IMR-90 (cell line): ENCODE measurements at places on chromosomes 7 and 10.
A peak's percentile ranks its signal among the peaks of the same experiment; 100 is the strongest.

- DNase-seq: no peak
Observed at GRCh38 chr7:93409324-93409723, 165.2 kb downstream of the CALCR start.

GRCh38 chr10:66886848-66887247, 39.0 kb upstream of the LRRTM3 start:
- DNase-seq: no peak

DNA sequence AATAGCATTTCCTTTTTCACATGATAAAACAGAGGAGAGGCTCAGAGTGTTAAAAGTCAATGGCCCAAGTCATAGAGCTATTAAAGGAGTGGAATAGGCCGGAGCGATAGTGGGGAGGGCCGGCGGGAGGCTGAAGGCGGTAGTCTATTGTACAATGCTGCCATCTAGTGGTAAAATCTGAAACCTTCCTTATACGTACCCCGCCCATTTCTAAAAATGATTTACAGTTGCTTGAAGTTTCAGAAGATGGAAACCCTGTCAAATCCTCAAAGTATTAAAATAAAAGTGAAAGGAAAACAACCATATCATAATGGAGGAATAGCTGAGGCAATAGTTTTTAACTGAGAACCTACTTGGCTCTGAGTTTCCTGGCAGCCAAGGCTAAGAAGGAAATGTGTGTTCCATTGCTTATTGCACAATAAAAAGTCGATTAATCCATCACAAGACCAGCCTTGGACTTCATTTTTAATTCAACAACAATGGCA, 209.1 kb downstream of the CCSER2 start:
- peak; percentile 59 for DNase-seq

DNA sequence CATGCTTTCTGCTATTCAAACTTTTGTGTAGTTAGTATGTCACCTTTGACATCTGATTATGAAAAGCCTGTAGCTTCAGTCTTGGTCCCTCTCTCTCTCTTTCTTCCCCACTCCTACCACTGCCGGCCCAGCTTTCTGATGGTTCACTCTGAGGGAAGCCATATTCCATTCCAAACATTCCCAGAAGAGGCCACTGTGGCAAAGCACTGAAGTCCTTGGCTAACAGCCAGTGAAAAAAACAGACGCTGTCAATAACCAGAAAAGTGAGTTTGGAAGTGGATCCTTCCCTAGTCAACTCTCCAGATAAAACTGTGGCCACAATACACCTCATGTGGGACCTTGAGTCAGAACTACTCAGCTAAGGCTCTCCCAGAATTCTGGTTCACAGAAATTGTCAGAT, 950.7 kb upstream of the PHF14 start:
- DNase-seq: no peak

GRCh38 chr7:106814887-106815286, 50.2 kb upstream of the PIK3CG start:
- no peak for DNase-seq

- DNase-seq: no peak
Observed at GRCh38 chr10:22460531-22461403, 115.5 kb downstream of the SPAG6 start.

GRCh38 chr7:1330801-1331425, 98.2 kb downstream of the UNCX start:
- no peak for DNase-seq

GRCh38 chr7:6154542-6155404, 117.7 kb downstream of the CYTH3 start:
- DNase-seq: no peak

GRCh38 chr7:44060091-44060947, 5.0 kb downstream of the PGAM2 start:
- no peak for DNase-seq

DNA sequence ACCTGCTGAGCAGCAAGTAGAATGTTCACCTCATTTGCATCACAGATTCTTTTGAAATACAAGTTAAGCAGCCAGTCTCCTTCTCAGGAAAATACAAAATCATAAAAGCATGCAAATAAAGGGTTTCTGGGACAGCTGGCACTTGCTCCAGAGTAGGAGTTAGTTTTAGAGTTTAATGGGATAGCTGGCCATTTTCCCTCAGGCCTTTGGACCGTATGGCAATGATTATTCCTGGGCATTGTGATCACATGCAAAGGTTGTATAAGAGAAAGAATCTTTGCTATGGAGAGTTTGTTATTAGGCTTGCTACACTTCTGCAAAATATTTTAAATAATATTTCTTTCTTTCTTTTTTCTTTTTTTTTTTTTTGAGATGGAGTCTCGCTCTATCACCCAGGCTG, 240.8 kb downstream of the CDK14 start:
- DNase-seq: no peak

- peak; percentile 75 for DNase-seq
Observed at GRCh38 chr7:26853788-26854393, 10.5 kb downstream of the SKAP2 start.

GRCh38 chr7:115827305-115828045, 203.1 kb downstream of the TFEC start:
- no peak for DNase-seq

GRCh38 chr10:53379956-53380355, 607.4 kb upstream of the MBL2 start:
- DNase-seq: no peak

- no peak for DNase-seq
Observed at GRCh38 chr10:113086282-113086681, 136.2 kb downstream of the TCF7L2 start.

DNA sequence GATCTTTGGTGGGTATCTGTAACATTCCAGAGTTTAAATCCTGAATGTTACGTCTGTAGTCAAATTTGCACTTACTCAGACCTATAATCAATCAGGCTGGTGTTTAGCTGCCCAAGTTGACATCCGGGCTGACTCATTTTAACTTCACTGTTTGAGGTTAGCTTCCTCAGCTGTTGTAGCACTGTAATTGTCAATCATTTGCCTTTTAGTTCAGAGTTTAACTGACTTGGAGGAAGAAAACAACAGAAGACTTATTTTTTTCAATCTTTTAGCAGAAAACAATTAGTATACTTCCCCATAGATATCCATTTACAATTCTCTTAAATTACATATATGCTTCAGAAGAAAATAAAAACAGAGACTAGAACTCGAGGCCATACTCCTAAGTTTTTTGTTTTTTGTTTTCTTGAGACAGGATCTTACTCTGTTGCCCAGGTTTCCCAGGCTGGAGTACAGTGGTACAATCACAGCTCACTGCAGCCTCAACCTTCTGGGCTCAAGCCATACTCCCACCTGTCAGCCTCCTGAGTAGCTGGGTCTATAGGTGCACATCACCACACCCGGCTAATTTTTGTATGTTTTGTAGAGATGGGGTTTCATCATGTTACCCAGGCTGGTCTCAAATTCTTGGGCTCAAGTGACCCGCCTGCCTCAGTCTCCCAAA, 38.5 kb upstream of the LRRC17 start:
- peak; percentile 94 for DNase-seq

DNA sequence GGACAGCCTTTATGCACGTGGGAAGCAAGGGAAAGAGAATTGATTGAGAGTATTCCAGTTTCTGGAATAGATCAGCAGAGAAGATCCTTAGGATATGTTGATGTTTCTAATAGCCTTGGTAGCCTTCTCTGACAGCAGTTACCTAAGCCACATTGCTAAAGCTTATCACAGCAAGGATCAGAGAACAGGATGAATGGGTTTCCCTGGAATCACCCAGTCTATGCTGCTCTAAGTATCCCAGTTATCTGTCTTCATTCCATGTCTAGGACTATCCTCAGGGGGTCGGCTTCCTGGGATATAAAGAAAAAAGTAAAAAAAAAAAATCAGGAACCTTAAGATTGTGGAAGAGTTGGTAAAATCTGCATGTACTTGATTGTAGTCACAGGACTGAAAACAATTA, 352.0 kb upstream of the AKR1E2 start:
- no peak for DNase-seq

DNA sequence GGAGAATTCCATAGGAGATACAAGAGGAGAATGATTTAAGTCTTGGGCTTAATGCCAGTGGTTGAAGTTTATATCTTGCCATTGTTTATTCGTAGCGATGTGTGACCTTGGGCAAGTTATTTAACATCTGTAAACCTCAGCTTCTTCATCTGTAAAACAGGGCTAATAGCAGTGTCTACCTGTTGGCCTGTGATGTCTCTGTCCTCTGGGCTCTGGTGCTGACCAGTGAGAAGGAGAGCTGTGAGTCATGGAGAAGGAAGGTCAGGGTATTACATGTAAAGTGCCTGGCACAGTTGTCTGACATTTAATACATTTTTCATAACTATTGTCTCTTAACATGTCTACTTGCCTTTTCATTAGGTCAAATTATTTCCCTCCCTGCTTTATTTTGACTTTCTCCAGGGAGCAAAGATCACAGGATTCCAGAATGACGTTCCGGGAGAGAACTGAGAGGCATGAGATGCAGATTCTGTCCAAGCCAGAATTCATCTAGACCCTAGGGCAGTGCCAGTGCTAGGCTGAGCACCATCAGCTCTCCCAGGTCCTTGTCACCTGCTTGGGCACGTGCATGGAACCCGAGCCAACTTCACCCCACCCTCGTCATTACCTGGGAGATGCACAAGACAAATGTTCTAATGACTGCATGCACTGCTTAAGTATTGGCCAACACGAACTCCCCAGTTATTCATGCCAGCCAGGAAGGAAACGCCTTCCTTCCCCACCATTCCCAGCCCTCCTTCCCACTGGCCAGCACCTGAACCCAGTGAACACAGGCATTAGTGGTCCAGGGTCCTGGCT, 187.9 kb downstream of the DPY19L1 start:
- no peak for DNase-seq

- no peak for DNase-seq
Observed at GRCh38 chr10:112913661-112914287, 36.3 kb upstream of the TCF7L2 start.

DNA sequence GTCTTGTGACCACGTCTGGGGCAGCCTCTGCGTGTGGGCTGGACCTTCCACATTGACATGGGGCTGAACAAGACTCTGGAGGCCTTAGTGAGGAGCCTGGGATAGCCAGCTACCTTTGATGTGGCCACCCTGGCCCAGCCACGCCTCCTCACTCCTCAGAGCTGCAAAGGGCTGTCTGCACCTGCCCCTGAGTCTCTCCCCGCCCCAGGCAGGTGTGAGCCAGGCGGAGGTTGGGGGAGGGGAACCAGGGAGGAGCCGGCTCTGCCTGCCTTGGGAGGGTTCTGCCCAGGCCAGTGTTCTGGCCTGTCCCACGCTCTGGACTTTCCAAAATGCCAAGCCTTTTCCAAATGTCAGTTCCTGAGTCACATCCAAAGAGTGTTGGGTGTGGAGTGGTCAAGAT, 72.2 kb downstream of the GTF2IRD1 start:
- no peak for DNase-seq

GRCh38 chr10:27349987-27350386, 109.4 kb upstream of the ACBD5 start:
- DNase-seq: no peak
